ENCODE measurements at places on chromosomes 13 and 19.

DNA sequence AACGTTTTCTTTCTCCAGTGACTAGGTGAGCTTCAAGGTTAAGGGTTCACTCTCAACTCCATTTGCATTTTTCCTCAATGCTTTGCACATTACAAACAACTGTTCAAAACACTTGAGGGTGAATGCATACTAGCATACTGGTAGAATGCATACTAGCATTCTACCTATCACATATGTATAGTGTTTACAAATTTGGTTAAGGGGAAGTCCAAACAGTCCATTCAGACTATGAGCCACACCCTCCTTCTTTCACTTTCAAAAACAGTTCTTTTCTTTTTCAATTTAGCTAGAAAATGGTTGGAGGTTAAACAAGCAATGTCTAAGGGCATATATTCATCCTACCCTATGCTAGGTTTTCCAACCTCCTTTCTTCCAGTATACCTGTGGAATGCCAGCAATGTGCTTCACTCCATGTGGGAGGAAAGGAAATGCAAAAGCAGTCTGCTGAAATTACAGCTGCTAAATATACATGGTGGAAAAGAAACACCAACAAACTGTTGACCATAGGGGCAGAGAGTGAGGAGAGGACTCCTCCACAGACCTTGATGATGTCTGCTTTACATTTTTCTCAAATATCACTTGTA lies 102.6 kb downstream of the DOCK9 start:
- no peak for DNase-seq

DNA sequence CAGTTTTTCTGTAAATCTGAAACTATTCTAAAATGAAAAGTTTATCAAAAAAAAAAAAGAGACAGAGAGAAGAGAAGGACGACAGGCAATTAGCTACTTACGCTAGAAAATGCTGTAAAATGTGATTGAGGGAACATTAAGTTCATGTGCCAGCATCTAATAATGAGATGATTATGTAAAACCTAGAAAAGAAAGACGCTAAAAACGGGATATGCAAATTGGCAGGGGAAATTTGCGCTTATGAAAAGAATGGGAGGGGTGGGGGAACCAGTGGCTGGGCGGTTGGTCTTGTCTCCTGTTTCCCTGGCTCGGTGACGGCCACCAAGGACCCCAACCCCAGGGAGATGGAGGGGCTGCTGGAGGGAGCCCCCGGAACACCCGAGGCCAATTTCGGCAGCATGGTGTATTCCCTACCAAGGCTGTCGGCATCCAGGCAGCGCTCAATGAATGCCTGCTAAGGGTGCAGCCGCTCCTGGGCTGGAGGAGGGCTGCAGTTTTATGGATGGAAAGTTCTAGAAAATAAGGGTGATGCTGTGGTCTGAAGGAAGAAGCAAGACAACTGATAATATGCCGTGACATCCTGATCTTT lies 34.2 kb downstream of the GNG7 start:
- DNase-seq = no peak

- DNase-seq = no peak
Observed at GRCh38 chr19:51250786-51251467, at the start of gene SIGLECL1. SIGLECL1 (plus strand) TSS chr19:51251080; CDS start chr19:51264073, 12,993 bp downstream.

- DNase-seq = no peak
Observed at GRCh38 chr19:498977-499623, 2.8 kb downstream of the MADCAM1 start.

GRCh38 chr13:66855131-66855530 lies 375.0 kb downstream of the PCDH9 start:
- DNase-seq = no peak

DNA sequence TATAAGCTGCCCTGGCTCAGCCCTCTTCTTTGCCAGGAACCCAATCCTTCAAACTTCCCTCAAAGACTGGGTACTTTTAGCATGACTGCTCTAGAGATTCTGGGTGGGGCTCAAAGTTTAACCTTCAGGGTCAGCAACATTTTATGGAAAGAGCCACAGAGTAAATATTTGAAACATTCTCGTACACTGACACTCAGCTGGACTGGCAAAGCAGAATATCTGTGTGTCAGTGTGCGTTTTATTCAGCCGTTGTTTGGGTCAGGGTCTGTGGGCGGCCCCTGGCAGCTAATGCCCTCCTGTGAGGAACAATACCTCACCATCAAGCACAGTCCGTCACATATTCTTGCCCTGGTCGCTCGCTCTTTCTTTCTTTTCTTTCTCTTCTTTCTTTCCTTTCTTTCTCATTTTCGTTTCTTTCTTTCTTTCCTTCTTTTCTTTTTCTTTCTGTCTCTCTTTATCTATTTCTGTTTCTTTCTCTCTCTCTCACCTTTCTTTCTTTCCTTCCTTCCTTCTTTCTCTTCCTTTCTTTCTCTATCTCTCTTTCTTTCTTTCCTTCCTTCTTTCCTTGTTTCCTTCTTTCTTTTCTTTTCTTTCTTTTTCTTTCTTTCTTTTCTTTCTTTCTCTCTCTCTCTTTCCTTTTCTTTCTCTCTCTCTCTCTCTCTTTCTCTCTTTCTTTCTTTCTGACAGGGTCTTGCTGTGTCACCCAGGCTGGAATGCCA lies 10.7 kb downstream of the DPRX start:
- DNase-seq = no peak

Data from AG09319 (cell line).